ENCODE measurements at places on chromosomes 4 and X.

DNA sequence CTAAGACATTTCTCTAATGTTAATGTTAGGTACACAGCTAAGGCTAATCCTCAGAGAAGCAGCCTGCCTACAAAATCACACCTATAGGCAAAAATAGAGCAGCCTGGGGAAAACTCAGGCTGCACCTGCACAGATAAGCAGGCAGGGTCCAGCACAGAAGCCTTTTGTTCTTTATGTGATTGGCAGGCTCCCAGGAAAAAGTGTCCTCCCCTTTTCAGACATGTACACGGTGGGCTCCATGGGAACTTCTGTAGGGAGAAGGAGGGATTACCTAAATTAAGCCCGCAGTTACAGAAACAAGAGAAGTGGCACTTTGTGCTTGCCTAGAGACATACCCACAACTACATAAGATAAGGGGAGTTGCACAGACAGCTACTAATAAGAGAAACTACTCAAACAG, 4.0 kb upstream of the HSPA4L start:
- DNase-seq: no peak

- no peak for DNase-seq
Observed at GRCh38 chr4:40845154-40845835, 95.5 kb downstream of the NSUN7 start.

- no peak for DNase-seq
Observed at GRCh38 chr4:113993887-113994286, 14.4 kb upstream of the ARSJ start.

GRCh38 chr4:164251257-164251656, 502.7 kb upstream of the SMIM31 start:
- DNase-seq: no peak

GRCh38 chrX:16822723-16823122, 36.5 kb downstream of the TXLNG start:
- no peak for DNase-seq

DNA sequence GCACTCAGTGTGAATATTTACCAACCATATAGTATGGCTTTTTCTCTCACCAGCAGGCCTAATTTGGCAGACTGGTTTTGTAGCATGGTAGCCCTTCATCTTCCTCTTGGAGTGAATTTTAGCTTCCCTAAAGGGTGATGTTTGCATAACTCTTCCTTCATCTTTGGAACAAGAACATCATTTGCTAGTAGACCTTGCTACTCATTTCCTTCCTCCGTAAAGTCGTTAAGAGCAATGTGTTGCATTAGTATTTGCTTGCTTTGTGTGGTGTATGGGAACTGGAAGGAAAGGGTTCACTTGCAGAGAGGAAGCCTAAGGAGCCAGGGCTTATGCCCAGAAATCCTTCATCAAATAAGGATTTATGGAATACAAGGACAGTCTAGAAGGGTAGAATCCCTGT, 50.2 kb upstream of the PGRMC2 start:
- DNase-seq: no peak

- no peak for DNase-seq
Observed at GRCh38 chrX:114583646-114584374, at the start of gene HTR2C. Gene HTR2C (plus strand): TSS chrX:114584086. CDS start chrX:114726937, 142,851 bp downstream.

- no peak for DNase-seq
Observed at GRCh38 chrX:71657267-71657666, 10.1 kb upstream of the LOC101059915 start.

- no peak for DNase-seq
Observed at GRCh38 chr4:89306486-89307177, 968 bp downstream of the GPRIN3 start.

GRCh38 chrX:41241962-41242361, 92.0 kb upstream of the DDX3X start:
- no peak for DNase-seq

DNA sequence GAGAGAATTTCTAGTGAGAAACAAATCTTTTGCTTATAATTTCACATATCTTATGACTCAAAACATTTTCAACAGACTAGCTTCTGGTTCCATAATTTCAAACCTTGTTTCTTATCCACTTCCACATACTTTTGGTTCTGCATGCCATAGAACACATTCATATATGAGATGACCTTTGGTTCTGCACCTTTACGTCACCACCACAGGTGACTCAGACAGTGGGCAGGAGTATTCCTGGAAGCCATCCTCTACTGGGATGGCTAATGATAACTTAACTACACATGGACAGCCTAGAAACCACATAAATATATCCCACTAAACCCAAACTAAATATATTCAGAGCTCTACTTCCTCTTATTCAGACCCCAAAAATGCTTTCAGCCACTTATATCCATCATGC, 133.3 kb downstream of the DCK start:
- DNase-seq: no peak

- DNase-seq: no peak
Observed at GRCh38 chr4:1939664-1940509, 68.7 kb downstream of the NSD2 start.

GRCh38 chr4:37803348-37803973, 23.0 kb upstream of the PGM2 start:
- DNase-seq: no peak

GRCh38 chr4:26583538-26583864, 383 bp upstream of the TBC1D19 start:
- no peak for DNase-seq

GRCh38 chr4:53734584-53735353, 143.5 kb upstream of the LNX1 start:
- no peak for DNase-seq

DNA sequence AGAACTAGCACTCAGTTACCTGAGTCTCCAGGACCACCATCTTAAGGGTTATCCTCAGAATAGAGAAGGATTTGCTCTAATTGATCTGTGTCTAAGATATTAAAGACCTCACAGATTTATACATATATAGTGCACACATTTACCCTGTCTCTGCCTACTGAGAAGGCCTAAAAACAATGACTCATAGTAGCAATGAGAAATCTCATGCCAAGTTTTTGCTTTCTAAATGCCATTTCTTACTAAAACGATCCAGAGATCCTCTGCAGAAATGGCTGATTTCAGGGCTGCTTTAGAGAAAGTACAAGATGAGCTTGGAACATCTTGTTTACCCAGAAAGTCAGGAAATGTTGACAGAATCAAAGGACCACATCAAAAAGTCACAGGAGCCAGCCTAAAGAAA, 79.1 kb upstream of the INPP4B start:
- no peak for DNase-seq

- DNase-seq: no peak
Observed at GRCh38 chrX:9293051-9293496, 171.8 kb upstream of the TBL1X start.

GRCh38 chr4:15870079-15870478, 68.5 kb downstream of the FGFBP1 start:
- DNase-seq: no peak

DNA sequence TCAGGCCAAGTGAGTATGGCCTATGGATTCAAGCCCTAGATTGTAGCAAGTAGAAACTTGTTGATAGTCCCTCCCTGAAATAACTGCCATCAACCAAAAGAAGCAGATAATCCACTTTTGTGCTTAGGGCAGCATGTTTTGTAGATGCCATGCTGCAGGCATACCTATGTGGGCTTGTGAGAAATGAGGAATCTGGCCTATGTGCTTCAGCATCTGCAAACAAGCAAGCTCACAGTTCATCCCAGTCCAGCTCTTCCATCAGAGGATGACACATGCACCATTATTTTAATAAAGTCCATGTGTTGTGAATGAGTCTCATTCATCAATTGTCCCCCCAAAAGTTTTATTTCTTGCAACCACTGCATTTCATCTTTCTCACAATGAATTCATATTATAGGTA, 421.9 kb upstream of the DIPK2B start:
- DNase-seq: no peak

GRCh38 chr4:4750187-4750586, 109.3 kb upstream of the MSX1 start:
- DNase-seq: no peak

DNA sequence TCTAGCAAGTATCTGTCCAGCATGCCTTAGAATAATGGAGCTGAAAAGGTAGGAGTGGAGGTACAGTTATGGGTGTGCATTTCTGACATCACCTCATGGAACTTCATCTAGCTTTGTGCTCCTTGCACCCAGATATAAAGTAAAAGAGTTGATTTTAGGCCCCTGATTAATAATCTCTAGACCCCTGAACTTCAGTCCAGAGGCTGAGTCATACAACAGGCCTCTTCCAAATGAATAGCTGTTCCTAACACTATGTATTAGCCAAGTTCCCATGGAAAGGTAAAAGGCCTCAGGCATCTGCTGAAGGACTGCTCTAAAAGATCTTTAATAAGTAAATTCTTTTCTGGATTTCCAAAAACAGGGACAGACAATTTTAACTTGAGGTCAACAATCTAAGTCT, 16.2 kb downstream of the TBC1D9 start:
- no peak for DNase-seq

GRCh38 chr4:83876047-83876446, 340.1 kb downstream of the GPAT3 start:
- DNase-seq: no peak

DNA sequence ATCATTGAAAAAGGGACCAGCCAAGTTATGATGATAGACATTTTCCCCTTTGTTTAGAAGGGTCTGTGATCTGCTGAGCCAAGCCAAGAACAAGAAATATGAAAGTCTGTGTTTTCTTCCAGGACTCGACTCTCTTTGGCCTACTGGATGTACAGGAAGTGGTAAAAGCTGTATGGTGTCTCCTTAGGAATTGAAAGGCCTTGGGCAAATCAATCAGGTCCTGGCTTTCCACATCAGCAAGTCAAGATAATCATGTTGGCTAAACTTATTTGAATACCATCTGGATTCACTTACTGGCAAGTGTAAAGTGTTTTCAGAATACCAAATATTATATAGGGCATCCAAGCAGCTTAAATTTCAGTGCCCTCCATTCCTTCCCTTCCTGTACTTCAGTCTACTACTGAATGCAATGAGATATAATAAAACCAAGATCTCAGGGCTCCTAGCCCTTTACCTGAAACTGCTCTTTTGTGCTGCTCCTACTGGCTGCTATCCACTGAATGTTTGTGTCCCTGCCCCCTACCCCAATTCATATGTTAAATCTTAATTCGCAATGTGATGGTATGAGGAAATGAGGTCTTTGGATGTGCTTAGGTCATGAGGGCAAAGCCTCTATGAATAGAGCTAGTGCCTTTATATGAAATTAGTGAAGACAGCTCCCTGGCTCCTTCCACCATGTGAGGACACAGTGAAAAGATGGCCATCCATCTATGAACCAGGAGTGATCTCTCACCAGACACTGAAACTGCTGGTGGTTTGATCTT, 578.0 kb downstream of the SPRY1 start:
- no peak for DNase-seq

GRCh38 chr4:825063-825970, 612 bp downstream of the CPLX1 start:
- DNase-seq: no peak

- no peak for DNase-seq
Observed at GRCh38 chrX:20315140-20315539, 48.4 kb upstream of the RPS6KA3 start.

- no peak for DNase-seq
Observed at GRCh38 chrX:8971116-8971515, 62.8 kb downstream of the FAM9B start.

DNA sequence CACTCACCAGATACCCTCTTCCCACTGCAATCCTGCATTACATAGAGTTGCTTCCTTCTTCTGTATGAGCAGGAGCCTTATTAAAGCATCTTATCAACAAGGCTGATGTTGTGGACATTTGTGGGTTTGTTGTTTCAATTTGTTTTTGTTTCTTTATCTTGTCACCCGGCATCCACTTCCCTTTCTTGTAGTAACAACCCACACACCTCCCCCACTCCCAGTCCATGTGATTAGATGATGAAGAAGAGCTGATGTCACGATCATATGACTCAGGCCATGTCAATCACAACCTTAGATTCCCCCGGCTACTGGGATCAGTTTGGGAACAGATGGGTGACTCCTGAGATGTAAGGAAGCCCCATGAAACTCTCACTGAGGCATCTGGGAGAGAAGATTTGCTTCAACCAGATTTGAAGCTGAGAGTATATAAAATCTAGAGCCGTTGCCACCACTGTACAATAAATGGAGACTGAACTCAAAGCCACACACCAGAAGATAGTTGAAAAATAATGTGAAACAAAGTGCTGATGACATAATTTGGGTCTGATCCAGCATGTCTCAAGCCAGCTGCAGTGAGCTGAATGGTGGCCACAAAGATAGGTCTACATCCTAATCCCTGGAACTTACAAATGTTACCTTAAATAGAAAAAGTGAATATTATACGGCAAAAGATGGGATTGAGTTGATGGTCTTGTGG, 34.1 kb upstream of the SRD5A3 start:
- DNase-seq: no peak

GRCh38 chrX:68115371-68115770, 317.9 kb downstream of the OPHN1 start:
- no peak for DNase-seq
